Activated T-cell treated with anti-CD3 and anti-CD28 coated beads, Interleukin-2, amount 50 U/mL, for 4 hours (primary cell): ENCODE measurements at places on chromosomes 5 and 9. TPM values are rescaled to one million over a fixed set of nuclear protein-coding genes. Genes with fewer than 3 reads are reported as not detected.

- no peak for DNase-seq
Measured at GRCh38 chr5:178478370-178478769, 111.8 kb downstream of the COL23A1 start.

DNA sequence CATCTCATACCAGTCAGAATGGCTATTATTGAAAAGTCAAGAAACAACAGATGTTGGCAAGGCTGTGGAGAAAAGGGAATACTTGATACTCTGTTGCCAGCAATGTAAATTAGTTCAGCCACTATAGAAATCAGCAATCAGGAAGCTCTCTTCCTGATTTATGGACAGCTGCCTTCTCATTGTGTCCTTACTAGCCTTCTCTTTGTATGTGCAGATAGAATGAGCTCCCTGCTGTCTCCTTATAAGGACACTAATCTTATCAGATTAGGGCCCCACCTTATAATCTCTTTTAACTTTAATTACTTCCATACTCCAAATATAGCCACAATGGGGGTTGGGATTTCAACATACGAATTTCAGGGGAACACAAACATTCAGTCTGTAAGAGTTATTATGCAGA lies 38.0 kb downstream of the KCNV2 start:
- no peak for DNase-seq

- peak; percentile 44 for DNase-seq
Measured at GRCh38 chr5:149959406-149960236, 937 bp upstream of the SLC26A2 start.

DNA sequence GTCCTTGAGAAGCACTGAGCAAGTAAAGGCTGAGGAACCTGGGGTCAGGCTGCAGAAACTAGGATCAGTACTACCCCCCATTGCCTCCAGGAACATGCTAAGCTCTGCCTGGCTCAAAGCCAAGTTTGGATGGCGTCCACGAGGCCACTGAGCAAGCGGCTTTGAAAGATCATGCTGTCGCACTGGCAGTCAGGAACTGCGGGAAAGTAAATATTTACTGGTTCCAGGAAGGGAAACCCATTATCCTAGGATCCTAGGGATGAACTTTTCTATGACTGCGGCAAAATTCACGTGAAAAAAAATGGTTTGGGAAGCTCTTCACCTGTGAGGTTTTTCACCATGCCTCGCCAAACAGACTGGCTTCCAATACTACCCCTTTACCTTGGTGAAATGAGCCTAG lies 75.3 kb upstream of the PJA2 start:
- no peak for DNase-seq

The WHRN gene
- total RNA-seq = 5.8 TPM
